T-helper 17 cell (primary cell): ENCODE measurements at places on chromosomes 5 and 9. TPM values are rescaled to one million over a fixed set of nuclear protein-coding genes. Genes with fewer than 3 reads are reported as not detected.

Gene OTULIN
- total RNA-seq = 77.0 TPM

Gene XRCC4
- 2.9 TPM for total RNA-seq

Gene MLANA
- total RNA-seq = not detected

Gene PLEKHG4B
- 0.55 TPM for total RNA-seq

Gene SMIM32
- total RNA-seq = not detected

Gene PCDHA13
- not detected for total RNA-seq

Gene ST8SIA4
- total RNA-seq = 29.0 TPM
